GM23248 (cell line): ENCODE measurements at places on chromosomes 2 and 18.

- no peak for DNase-seq
These were observed 228.9 kb downstream of the CELF4 start for GRCh38 chr18:37336568-37337285.

- no peak for DNase-seq
These were observed 96.8 kb downstream of the POLE4 start for GRCh38 chr2:75055142-75055819.

GRCh38 chr2:237295889-237296480, 118.0 kb downstream of the COL6A3 start:
- no peak for DNase-seq

DNA sequence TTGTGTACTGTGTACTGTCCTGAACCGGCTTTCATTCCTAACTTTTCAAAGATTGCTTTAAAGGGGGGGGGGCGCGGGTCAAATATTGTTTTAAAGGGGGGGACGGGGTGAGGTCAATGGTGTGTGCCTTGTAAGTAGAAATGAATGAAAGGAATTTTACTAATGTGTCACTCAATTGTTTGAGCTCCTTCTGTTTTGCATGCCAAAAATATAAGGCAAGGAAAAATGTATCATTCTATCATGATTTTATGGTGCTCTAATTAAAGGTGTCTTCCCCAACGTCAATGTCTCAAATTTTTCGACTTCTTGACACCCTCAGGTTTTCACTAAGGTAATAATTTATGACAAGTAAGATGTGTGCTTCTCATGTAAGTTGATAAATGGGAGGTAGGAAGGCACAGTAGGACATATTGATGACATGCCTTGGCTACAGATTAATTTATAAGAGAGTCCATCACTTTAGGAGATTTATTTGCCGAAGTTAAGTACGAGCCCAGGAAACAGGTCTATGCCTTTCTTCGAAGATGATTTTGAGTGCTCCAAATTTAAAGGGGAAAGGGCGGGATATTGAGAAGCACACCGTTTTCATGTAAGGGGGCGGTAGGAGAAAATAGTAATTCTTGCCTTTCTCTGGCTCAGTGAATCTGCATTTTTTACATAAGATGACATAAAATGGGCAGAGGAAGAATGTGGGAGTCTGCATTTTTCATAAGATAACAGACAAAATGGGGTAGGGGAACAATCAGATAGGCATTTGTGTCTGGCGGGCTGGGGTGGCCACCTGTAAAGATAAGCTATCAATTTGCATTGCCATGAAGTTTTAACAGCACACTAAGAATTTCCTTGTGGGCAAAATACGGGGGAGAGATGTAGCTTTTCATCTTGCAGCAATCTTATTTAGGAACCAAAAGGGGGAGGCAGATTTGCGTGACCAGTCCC, 1.2 kb upstream of the TRAPPC8 start:
- DNase-seq = no peak

GRCh38 chr18:61851940-61852451, 40.8 kb downstream of the RNF152 start:
- DNase-seq = peak; percentile 66

DNA sequence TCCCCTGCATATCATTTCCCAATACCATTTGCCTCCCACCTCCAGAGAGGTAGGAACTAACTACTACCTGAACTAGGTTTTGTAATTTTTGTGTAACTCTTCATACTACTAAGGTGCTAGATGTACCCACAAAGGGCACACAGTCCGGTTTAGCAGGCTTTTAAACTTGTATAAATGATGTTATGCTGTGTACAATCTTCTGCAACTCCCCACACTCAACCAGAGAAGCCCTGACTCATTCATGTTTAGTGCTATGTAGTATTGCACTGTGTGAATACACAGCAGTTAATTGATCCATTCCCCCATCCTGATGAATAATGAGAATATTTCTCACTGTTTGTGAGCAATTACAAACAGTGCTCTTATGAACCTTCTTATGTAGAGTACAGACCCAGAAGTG, 285.6 kb downstream of the SMAD2 start:
- DNase-seq = no peak

DNA sequence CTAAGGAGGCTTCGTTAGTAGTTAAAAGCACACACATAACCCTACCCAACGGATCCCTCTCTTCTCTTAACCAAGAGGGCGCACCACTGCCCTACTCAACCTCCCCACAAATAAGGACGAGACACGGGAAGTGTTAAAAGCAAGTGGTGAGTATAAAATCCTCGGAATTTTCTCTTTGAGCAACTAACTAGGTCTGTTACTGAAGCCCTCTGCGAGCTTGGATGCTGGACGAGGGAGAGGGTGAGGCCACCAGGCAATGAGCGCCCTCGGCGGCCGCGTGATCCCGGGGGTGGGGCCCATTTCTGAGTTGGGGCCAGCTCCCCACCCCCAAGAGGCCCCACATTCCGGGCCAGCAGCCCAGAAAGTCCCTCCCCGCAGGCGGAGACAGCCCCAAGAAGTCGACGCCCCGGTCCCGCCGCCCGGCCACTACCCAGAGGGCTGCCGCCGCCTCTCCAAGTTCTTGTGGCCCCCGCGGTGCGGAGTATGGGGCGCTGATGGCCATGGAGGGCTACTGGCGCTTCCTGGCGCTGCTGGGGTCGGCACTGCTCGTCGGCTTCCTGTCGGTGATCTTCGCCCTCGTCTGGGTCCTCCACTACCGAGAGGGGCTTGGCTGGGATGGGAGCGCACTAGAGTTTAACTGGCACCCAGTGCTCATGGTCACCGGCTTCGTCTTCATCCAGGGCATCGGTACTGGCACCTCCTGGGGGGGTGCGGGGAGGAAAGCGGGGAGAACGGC, at the start of gene CYBRD1:
Gene CYBRD1 (plus strand): TSS at position 423 of the 736 bp plus-strand sequence. CDS start 72 bp downstream, at position 495.
- DNase-seq = peak; percentile 91

DNA sequence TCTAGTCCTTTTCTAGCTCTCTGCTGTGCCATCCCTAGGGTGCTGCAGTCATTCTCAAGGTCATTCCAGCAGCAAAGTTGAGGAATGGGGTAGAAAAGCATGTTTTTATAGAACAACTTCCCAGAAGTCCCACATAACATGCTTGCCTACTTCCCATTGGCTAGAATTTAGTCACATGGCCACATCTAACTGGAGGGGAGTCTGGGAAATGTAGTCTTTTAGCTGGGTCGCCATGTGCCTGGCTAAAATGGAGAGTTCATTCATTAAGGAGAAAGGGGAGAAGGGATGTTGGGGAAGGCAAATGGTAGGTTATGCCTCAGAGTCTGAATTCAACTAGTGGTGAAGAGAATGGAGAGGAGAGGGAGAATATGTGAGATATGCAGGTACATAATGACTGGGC, 85.7 kb downstream of the SLC4A3 start:
- DNase-seq = peak; percentile 54

- DNase-seq = no peak
These were observed 115.3 kb downstream of the BCL2L11 start for GRCh38 chr2:111236025-111236424.

- DNase-seq = no peak
These were observed 10.5 kb downstream of the GDF7 start for GRCh38 chr2:20677301-20678085.

DNA sequence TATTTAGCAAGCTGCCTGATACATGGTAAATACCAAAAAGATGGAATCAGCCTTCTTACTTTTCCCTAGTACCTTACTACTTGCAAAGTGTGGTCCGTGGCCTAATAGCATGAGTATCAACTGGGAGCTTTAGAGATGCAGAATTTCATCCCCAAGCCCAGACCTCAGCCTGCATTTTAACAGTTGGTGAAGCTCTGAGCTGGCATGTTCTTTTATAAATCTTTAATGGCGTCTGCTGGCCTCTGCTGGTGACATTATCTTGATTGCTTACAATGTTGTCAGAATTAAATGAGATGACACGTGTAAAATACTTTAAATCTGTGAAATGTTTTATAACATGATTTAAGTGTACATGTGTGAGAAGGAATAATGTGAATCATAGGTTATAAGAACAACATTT, 115.1 kb upstream of the NOSTRIN start:
- peak; percentile 45 for DNase-seq

DNA sequence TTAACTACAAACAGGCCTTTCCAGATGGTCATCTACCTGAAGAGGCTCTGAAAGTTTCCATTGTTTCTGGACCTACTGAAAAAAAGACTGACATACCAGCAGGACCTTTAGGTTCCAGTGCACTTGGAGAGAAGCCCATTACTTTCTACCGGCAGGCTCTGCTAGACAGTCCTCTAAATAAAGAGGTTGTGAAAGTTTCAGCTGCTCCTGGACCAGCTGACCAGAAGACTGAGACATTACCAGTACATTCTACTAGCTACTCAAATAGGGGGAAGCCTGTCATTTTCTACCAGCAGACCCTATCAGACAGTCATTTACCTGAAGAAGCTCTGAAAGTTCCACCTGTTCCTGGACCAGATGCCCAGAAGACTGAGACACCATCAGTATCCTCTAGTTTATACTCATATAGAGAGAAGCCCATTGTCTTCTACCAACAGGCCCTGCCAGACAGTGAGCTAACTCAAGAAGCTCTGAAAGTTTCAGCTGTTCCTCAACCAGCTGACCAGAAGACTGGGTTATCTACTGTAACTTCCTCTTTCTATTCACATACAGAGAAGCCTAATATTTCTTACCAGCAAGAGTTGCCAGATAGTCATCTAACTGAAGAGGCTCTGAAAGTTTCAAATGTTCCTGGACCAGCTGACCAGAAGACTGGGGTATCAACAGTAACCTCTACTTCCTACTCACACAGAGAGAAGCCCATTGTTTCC, 65.8 kb downstream of the ALMS1 start:
- DNase-seq = no peak

DNA sequence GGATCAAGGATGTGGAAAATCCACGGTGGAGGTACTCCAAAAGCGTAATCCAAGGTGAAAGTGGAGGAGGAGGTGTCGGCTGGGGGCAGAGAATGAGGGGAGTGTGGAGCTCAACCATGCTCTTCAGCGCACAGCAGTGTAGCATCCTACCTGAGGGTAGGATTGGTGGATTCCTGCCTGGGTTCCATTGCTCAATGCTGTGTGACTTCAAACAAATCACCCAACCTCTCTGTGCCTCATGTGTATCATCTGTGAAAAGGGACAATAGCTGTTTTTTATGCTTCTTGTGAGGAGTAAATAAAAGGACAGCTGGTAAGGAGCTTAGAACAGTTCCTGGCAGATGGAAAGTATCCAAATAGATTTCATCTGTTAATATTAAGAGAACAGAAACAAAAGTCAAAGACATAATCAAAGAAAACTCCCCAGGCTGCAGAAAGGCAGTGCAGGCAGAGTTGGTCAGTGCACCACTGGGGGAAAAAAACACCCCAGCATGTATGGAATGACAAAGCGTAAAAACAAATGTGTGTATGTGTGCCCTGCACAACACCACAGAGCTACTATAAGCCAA, 130.0 kb upstream of the HDAC4 start:
- DNase-seq = no peak

DNA sequence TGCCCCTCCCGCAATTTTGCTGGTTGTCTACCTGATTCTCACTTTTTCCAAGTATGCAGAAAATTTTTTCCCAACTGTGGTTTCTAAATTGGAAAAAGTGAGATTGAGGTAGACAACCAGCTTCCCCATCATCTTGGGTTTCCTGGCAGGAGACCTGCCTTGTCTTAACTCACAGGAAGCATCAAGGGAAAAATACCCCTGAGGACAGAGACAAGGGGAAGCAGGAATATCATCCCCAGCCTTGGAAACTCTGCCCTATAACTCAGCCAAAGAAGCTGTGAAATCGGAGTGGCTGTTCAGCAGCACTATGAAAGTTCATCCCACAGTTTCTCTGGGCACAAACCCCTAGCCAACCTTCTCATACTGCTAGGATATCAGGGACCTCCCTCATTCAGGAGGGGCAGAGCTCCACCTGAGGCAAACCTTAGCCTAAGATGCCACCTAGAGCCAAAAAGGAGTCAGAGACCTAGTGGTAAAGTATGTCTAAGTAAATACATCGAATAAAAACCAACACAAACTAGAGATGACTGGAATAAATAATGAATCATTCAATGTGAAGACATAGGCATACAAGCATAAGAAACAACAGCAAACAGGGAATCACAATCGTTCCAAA, 68.2 kb downstream of the ZSWIM2 start:
- peak; percentile 2 for DNase-seq

- DNase-seq = no peak
These were observed 157.4 kb upstream of the TTC39C start for GRCh38 chr18:23857164-23857552.

- DNase-seq = no peak
These were observed 17.0 kb downstream of the RRM2 start for GRCh38 chr2:10139536-10139935.

DNA sequence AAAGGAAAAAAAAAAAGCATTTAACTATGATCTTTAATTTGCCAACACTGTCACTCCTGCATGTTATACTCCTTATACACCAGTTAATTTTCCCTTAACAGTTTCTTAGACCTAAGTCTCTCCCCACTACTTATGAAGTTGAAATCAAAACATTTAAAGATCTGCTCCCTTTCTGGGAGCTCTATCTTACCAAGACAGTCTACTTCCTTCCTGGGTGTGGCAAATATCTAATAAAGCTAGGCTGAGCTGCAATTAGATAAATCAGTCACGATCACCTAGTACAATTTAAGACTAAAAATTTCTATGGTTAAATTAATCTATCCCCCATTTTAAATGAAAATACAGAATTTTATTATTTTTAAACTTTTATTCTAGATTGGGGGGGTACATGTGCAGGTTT, 33.4 kb downstream of the PUM2 start:
- no peak for DNase-seq

GRCh38 chr2:108893277-108893676, 95.7 kb downstream of the EDAR start:
- no peak for DNase-seq

DNA sequence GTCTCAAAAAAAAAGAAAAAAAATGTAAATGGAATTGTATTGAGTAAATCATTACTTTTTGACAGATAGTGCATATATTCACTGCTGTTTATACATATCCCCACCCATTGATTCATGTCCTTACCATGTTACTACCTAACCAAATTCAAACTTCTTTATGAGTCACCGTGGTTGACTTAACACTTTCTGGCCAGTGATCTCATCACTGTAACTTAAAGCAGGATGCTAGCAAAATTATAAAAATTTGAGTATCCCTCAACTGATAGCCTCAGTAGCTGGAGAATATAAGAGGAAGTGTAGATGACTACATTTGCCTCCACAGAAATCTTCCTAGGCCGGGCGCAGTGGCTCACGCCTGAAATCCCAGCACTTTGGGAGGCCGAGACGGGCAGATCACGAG, 13.4 kb downstream of the CNOT9 start:
- DNase-seq = peak; percentile 94

DNA sequence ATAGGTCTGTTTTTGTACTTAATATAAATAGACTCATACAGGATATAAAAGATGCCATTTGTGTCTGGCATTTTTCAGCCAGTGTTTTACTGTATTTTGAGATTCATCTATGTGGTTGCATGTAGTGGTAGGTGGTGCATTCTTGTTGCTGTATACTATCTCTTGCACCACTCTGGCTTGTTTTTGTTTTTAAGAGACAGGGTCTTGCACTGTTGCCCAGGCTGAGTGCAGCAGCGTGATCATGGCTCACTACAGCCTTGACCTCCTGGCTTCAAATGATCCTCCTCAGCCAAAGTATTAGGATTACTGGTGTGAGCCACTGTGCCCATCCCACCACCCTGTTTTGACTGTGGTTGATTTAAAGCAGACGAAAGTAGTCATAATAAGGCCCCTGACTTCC, 12.6 kb downstream of the HK2 start:
- DNase-seq = no peak

GRCh38 chr2:133682906-133683305, 114.6 kb upstream of the NCKAP5 start:
- no peak for DNase-seq
